ENCODE measurements at places on chromosomes 6 and 20. TPM values are rescaled to one million over a fixed set of nuclear protein-coding genes. Genes with fewer than 3 reads are reported as not detected.

GRCh38 chr6:145214570-145214969 is 520.8 kb downstream of the EPM2A start:
- peak; percentile 42 for DNase-seq

GRCh38 chr6:157401734-157402338 is 20.8 kb downstream of the ZDHHC14 start:
- DNase-seq, result no peak

DNA sequence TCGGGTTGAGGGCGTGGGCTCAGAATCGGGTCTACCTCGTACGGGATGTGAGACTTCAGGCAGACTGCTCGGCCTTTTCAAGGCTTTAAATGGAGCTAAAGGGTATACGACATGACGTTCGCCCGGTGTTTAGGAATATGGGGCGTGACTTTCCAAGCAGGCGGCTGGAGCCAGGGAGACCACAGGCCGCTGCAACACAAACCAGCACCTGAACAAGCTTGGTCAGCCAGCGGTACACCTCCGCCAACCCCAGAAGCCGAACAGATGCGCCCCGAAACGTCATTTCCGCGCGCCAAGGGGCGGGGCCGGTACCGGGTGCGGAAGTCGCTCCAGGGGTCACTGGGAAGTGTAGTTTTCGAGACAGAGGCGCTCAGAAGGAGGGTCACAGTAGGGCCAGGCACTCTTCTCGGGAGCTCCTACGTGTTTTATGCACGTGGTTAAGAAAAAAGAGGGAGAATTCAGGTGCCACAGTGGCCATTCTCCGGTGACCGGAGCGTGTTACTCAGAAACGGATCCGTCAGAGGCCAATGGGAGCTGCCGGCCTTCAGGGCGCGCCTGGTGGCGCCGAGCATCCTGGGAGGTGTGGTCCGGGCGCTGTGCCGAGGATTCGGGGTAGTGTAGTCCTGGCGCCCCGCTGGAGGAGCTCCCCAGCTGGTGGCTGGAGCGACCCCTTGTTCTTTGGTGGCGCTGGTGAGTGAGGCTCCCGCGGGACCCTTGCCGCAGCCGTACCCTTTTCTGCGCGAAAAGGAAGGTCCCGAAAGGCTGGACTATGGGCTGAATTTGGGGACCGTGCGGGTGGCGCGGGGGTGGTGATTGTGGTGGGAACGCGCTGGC is at the start of gene ZNF133:
TSS of gene ZNF133 (plus strand) at position 613 of the 834 bp plus-strand sequence. CDS start 17,160 bp downstream, outside the sequence.
- DNase-seq, result peak; percentile 96

- peak; percentile 30 for DNase-seq
Observed at GRCh38 chr6:132763269-132763668, 5.6 kb upstream of the VNN2 start.

DNA sequence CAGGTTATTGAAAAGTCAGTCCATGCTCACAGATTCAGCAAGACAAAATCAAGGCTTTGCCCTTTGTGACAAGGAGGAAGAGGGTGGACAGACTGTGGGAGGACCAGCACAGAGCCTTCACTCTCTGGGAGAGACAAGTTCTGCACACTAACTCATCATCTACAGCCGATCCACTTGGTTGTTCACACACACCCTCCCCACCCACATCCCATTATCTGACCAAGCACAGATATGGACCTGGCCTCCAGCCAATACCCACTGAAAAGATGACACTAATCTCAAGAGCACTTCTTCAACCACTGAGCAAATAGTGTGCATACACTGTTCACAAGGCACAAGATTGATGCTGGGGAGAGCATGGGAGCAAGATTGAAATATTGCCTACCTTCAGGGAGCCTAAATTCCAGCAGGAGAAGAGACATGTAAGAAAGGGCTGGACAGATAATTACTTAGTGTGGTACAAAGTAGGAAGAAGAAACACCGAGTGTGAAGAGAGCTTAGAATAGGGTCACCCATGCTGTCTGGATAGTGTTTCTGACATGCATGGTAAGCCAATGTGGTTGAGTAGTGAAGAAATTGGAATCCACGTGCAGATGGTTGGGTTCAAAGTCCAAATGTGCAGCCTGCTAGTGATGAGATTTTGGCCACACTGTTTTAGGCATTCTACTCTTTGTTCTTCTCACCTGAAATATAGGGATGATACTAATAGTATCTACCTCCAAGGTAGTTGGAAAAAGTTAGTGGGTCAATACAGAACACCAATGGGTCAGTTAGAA is 21.7 kb upstream of the IL17A start:
- DNase-seq, result no peak

- no peak for DNase-seq
Observed at GRCh38 chr6:108451816-108452215, 108.9 kb upstream of the FOXO3 start.

- no peak for DNase-seq
Observed at GRCh38 chr6:110587328-110587727, 110.9 kb upstream of the SLC22A16 start.

DNA sequence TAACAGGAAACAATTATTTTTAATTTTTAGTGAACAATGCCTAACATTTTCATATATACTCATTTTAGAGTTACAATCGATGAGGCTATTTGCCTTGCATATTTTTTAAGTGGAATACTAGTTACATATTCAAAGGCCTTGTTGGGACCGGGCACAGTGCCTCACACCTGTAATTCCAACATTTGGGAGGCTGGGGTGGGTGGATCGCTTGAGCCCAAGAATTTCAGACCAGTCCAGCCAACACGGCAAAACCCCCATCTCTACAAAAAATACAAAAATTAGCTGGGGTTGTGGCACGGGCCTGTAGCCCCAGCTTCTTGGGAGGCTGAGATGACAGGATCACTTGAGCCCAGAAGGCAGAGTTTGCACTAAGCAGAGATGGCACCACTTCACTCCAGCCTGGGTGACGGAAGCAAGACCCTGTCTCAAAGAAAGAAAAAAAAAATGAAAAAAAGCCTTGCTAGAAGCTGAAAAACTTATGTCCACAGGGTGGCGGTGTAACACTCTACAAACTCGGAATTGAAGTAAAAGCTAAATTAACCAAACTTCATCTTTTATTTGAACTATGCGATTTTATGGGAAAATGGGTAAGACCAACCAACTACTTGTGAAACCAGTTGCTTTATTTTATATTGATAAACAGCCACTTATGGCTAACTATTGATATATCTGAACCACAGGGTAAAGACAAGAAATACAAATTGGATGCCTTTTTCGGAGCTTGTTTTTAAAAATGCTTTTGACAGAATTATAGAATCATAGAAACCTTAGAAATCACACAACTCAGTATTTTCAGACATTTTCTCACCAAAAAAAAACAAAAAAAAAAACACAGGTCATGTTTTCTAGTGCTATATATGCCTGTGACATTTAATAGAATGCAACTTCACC is 24.1 kb upstream of the ROS1 start:
- DNase-seq, result peak; percentile 80

DNA sequence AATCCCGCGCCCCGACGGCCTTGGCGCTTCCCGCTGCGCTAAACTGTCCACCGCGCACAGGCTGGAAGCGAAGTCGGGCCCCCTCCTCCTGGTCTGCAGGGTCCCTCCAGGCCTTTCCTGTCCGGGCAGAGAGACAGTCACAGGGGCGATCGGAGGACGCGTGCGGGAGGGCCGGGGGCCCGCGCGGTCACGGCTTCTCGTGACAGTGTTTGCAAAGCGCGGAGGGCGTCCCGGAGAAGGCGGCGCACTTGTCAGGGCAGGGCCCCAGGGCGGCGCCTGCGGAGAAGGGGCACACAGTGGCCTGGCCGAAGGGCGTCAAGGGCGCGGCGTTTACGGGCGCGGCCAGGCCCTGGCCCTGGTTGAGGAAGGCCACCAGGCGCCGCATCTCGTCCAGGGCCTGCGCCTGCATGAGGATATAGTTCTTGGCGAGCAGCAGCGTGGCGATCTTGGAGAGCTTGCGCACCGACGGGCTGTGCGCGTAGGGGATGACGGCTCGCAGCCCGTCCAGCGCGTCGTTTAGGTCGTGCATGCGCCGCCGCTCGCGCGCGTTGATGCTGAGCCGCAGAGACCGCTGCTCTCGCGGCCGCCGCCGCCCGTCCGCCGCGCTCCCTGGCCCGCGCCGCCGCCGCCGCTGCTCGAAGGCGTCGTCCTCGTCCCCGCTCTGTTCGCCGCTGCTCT is 763 bp downstream of the BHLHE23 start:
- DNase-seq, result no peak

DNA sequence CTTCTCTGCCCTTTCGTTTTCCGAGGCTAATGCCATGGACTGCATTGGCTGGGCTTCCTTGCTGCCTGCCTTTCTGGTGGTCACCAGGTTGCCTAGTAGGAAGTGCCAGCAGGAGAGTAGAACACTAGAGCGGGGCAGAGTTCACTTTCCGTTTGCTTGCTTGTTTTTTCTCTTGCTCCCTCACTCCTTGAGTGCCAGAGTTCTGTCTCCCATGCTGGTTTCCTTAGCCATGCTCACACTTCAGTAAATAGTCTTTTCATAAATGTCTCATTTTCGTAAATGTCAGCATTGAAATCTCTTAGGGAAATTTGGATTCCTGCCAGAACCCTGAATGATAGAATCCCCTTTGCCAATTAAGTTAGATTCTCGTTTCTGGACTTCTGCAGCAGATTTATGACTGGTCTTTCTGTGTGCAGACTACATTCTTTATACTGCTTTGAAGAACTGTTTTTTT is 63.9 kb downstream of the FAM83B start:
- DNase-seq, result no peak

DNA sequence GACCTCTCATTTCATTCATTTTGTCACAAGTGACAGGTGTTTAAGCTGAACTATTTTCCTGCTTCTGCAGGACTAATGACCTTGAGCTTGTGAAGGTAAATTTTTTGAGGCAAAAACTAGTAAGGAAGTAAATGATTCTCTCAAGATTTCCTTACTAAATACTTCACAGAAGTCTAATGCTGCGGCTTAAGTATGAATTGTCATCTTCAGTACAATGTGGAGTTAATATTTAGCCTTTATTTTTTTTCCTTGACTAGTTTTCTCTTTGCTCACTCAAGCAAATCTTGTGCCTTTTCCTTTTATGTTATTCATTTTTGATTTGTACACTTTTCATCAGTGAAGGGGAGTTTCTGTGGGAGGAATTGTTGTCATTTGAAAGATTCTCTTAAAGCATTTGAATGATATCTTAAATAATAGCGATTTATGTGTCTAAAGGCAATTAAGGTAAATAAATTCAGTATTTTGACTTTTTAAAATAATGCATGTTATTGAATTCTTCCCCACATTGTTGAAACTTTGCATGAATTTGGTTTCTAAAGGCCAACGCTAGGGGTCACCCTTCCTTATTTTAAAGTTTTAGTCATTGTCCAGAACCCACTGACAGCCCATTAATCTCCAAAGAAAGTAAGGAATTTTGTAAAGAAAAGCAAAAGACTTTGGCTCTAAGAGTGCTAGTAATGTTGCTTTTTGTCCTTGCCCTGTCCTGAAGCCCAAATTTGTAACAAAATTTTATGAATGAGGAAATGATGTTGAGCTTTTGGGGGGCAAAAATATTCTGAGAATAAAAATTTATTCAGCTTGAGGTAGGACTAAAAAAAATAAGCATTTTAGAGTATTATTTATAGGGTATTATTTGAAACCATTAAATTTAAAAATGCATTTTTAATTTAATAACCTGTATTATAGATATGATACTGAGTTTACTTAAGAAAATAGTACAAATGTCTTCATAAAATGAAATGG is 157.4 kb upstream of the LAMA2 start:
- peak; percentile 52 for DNase-seq

GRCh38 chr20:46851746-46852145 is 42.9 kb upstream of the EYA2 start:
- DNase-seq, result no peak

GRCh38 chr6:114605656-114606055 is 262.8 kb upstream of the HS3ST5 start:
- no peak for DNase-seq

DNA sequence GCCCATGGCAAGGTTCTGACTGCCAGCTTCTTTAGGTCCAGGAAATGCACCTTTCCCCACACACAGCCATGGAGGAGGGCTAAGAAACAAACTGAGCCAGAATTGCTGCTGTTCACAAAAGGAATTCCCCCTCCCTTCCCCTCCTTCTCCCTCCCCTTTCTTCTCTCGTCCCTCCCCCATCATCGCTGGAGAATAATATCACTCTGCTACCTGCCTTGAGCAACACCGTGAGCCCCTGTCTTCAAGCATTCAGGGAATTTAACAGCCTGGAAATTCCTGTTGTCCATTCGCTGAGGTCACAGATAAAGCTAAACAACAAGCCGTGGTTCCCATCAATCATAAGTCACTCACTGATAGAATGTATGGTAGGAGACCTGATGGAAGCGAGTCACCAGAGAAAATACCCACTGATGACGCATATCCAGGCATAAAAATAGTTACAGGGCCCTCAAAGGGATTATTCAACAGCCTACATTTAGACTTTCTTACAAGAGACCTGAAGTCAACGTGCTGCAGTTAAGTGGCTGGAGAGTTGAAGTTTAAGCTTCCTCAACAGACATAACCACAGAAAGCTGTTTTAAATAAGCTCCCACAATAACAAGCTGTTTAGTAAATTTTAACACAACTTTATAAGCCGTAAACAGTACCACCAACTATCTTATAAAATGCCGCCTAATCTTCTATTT is 59.7 kb downstream of the HIVEP2 start:
- peak; percentile 84 for DNase-seq

- no peak for DNase-seq
Observed at GRCh38 chr6:134400941-134401340, 83.0 kb upstream of the SGK1 start.

DNA sequence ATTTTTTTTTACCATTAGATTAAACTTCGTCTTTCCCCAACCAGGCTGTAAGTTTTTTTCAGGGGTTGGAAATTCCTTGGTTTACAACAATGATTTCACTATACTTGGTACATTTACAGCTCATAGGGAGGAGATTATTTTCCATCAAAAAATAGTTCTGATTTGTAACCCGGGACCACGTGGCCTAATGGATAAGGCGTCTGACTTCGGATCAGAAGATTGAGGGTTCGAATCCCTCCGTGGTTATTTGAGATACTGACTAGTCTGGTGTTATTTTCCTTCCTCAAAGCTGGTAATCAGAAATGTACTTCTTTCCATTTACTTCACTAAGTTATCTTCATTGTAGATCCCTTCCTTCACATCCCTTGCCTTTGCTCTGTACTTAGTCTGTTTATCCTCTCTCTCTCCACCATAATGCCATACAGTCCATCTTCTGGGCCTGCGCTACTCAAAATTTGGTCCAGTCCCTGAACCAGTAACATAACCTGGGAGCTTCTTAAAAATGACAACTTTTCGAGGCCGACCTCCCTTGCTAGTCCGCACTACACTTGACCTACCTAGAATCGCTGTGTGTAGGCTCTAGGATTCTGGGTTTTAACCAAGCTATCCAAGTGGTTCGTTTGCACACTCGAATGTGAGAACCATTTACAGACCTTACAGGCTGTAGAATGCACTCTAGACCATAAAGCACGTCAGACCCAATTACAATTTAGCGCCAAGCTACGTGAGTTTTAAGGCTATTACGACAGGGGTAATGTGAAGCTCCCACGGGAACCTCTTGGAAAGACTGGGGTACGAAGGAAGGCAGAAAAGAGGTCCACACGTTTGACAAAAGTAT is 42.1 kb upstream of the BTN3A2 start:
- peak; percentile 73 for DNase-seq

Gene PCSK2
- polyA plus RNA-seq, result 1.0 TPM

Gene TMEM74B
- 5.7 TPM for polyA plus RNA-seq

Gene OR12D3
- polyA plus RNA-seq, result not detected

Gene COL21A1
- polyA plus RNA-seq, result 117 TPM

Gene MYLK4
- polyA plus RNA-seq, result 1.1 TPM

Gene DCDC2
- 96.2 TPM for polyA plus RNA-seq

Gene GSTA3
- not detected for polyA plus RNA-seq

Gene OR2B6
- polyA plus RNA-seq, result not detected

Gene LHFPL5
- 0.14 TPM for polyA plus RNA-seq

Gene NKX2-4
- polyA plus RNA-seq, result not detected

Gene SNAI1
- polyA plus RNA-seq, result 16.6 TPM

Gene TNNC2
- 3.7 TPM for polyA plus RNA-seq

Gene TUBB2B
- polyA plus RNA-seq, result 113 TPM

Data from renal pelvis (tissue), 12 donors.